Amygdala (tissue), 56 donors: ENCODE measurements at places on chromosomes 6 and 20.

GRCh38 chr20:60700728-60701127 lies 551.3 kb upstream of the CDH4 start:
- no peak for DNase-seq

DNA sequence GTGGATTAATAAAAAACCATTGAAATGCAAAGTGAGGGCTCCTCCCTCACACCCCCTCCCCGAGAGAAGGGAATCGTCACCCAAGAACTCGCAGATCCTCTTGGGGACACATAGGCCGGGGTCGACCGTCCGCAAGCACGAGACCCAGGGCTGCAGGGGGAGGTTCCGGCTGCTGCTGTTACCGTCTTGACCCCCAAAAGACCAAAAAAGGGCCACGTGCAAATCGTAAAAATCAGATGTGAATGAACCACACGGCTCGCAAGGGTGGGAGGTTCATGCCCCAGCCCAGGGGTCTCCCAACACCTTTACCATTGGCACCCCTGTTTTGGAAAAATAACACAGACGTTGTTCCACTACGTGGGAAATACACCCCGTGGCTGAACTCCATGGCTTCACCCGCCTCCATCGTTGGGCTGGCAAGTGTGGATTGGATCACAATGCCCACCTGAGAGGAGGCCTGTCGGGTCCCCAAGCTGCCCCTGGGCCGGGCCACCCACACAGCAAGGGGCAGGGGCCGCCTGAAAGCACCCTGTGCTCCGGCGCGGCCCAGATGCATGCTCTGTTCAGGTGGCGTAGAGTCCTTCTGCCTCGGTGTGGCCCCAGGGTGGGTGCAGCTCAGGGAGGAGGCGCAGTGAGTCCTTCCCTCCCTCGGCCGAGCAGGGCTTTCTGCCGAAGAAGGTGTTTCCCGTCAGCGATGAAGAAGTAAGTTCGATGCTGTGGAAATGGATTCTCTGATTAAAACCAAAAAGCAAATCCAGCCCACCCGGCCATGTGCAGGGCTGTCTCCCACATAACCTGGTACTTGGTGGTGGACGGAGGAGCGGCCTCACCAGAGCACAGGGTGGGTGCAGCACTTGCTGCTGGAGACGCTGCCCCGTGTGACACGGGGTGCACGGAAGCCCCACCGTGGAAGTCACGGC lies 85.0 kb downstream of the YTHDF1 start:
- no peak for DNase-seq

DNA sequence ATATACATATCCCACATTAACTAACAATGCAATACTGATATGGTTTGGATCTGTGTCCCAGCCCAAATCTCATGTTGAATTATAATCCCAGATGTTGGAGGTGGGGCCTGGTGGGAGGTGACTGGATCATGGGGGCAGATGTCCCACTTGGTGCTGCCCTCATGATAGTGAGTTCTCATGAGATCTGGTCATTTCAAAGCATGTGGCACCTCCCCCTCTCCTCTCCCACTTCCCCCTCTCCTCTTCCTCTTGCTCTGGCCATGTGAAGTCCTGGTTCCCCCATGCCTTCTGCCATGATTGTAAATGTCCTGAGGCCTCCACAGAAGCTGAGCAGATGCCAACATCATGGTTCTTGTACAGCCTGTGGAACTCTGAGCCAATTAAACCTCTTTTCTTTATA lies 71.2 kb downstream of the FYN start:
- no peak for DNase-seq

- no peak for DNase-seq
These were observed 43.1 kb downstream of the PANK2 start for GRCh38 chr20:3932277-3932676.

- DNase-seq = no peak
These were observed 48.6 kb upstream of the SLC16A10 start for GRCh38 chr6:111038534-111039252.

- no peak for DNase-seq
These were observed 2.1 kb upstream of the RPS12 start for GRCh38 chr6:132812255-132812732.

- no peak for DNase-seq
These were observed 77.8 kb upstream of the SMLR1 start for GRCh38 chr6:130749402-130749801.

- no peak for DNase-seq
These were observed 31.4 kb downstream of the GHRH start for GRCh38 chr20:37230200-37230599.

- no peak for DNase-seq
These were observed 116.9 kb upstream of the ENPP5 start for GRCh38 chr6:46287681-46288080.

GRCh38 chr6:126643352-126643751 lies 303.4 kb downstream of the CENPW start:
- no peak for DNase-seq

- DNase-seq = no peak
These were observed 272.8 kb upstream of the AGPAT4 start for GRCh38 chr6:161546632-161547031.

GRCh38 chr6:118537574-118537973 lies 10.5 kb upstream of the PLN start:
- no peak for DNase-seq

- no peak for DNase-seq
These were observed 425 bp downstream of the HBS1L start for GRCh38 chr6:135054226-135054568.

GRCh38 chr6:98759459-98759858 lies 74.9 kb upstream of the POU3F2 start:
- no peak for DNase-seq

GRCh38 chr6:21219856-21220255 lies 373.7 kb upstream of the SOX4 start:
- no peak for DNase-seq

DNA sequence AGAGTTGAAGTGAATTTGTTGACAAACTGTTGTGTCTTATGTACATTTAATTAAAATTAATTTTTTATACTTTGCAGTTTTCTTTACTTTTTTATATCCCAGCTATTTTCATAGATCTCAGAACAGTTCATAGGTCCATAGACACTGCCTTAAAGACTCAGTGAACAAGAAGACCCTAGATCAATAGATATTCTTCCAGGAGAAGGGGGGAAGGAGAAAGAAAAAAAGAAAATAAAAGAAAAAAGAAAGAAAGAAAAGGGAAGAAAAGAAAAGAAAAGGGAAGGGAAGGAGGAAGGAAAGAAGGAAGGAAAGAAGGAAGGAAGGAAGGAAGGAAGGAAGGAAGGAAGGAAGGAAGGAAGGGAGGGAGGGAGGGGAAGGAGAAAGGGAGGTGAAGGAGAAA lies 130.8 kb downstream of the MAFB start:
- no peak for DNase-seq

GRCh38 chr6:124961777-124962638 lies at the start of gene RNF217:
TSS of gene RNF217 (plus strand) at chr6:124962437. CDS start at chr6:124962545, 108 bp downstream.
- DNase-seq = peak; percentile 58

DNA sequence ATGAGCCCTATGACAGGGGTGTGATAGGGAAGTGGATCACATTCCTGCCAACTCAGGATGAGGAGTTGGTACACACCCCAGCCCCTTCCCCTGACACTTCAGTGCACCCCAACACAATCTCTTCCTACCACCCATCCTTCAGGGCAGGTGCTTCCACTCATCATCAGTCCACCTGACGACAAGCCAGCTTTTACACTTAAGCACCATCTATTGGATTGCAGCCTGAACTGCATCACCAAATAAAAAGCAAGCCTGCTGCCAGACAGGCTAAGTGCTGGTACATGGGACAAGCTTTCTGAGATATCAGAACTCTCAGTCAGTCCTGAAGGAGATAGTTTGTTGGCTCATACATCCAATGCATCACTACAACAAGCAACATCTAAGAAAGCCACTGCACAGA lies 69.0 kb upstream of the TMEM200A start:
- no peak for DNase-seq

GRCh38 chr6:143034689-143035334 lies 25.9 kb upstream of the AIG1 start:
- DNase-seq = no peak

DNA sequence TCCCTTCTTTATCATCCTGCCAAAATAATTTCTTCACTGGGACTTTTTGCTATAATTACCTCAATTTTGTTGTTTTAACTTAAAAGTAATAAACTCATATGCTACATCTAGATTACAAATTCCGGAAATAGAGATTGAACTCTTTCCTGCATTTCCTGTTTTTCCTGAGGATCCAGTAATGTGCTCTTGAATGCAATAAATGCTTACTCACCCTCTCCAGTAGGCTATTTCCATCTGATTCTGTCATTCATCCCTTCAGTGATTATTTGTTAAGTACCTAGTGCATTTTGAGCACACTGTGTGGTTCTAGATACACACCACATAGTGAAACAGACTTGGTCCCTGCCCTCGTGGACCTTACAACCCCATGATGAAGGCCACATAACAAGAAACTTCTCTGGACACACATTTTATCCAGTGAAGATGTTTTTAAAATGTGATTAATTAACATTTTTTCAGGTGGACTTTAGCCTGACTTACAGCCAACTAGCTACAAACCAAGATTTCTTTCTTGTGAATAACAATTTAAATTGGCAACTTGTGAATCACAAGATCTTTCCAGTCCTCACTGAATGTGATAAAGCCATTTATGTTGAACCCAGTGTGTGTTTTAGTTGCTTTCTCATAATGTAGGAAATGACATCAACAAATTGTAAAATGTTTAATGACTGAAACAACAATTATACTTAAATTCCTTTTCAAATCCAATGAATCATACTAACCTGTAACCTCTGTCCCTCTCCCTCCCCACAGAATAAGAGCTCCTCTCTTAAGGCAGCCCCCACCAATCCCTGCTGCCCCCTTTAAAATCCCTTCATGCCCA lies 272.3 kb downstream of the KHDC1L start:
- no peak for DNase-seq

DNA sequence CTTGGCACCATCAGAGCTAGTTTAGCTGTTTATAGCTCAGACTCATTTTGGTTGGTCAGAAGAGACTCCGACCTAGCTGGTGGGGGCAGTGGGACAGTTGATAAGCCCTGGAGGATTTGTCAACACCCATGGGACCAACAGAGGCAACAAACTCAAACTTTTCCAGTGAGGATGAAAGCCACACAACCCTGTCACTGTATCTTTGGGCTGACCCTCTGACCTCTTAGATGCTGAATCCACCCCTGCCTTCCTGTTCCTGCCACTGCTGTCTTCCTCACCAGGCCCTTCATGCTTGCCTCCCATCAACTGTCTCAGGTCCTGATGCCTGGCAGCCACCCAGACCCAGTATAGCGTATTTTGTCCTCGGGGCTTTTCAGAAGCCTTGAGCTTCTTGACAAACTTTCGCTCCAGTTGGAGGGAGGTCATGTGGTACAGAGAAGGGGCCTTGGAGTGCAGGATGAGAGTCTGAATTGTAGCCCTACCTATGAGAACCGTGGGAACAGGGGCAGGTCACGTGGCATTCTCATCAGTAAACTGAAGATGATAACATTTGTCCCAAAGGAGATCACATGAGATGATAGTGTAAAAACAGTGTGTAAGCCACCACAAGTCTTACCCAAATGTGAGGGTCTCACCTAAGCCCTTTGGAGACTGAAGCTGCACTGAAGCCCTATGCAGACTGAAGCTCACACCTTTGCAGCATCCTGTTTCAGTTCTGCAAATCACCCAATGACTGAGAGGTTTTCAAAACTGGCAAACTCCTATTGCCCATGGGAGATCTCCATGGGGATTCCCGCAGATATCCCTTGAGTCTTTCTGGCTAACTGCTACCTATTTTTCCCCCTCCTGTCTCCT lies 72.0 kb upstream of the F13A1 start:
- DNase-seq = no peak

- DNase-seq = no peak
These were observed 36.7 kb downstream of the CFAP61 start for GRCh38 chr20:20089018-20089417.

DNA sequence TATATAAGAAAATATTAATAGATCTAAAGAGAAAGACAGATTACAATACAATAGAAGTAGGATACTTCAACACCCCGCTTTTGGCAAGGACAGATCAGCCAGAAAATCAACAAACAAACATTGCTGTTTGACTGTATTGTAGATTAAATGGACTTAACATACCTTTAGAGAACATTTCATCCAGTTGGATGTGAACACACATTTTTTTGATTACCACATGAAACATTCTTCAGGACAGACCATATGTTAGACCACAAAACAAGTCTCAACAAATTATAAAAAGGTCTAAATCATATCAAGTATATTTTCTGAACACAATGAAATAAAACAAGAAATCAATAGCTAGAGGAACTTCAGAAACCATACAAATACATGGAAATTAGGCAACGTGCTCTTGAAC lies 148.2 kb downstream of the TRMT11 start:
- no peak for DNase-seq

DNA sequence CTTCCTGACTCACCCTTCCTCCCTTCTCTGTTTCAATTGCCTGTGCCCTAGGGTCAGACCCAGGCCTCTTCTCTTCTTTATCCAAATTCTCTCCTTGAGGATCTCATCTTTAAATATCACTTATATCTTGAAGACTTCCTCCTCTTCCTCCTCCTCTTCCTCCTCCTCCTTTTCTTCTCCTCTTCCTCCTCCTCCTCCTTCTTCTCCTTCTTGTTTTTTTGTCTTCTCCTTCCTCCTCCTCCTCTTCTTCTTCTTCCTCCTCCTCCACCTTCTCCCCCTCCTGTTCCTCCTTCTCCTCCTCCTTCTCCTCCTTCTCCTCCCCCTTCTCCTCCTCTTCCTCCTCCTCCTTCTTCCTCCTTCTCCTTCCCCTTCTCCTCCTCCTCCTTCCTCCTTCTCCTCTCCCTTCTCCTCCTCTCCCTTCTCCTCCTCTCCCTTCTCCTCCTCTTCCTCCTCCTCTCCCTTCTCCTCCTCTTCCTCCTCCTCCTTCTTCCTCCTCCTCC lies 127.6 kb upstream of the AKIRIN2 start:
- no peak for DNase-seq

GRCh38 chr6:52297433-52297832 lies 12.9 kb upstream of the MCM3 start:
- no peak for DNase-seq

DNA sequence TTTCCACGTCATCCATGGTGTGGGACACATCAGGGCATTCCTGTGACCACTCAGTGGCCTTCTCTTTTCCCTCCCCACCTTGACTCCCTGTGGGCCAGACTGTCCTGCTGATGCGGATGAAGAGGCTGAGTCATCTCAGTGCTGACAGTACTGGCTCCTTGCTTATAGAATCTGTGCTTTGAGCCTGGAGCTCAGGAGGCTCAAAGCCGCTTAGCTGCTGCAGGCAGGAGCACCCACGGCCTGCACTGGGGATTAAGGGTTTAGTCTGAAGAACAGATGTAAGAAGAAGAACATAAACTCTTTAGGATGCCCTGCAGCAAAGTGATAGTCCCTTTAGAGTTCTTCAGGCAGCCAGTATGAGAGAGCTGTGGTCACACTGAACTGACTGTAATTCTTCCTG lies 642.0 kb upstream of the CHD6 start:
- no peak for DNase-seq

GRCh38 chr20:1721687-1722512 lies 64.3 kb upstream of the SIRPG start:
- no peak for DNase-seq

- DNase-seq = no peak
These were observed 140.1 kb downstream of the NRN1 start for GRCh38 chr6:5866547-5867051.

DNA sequence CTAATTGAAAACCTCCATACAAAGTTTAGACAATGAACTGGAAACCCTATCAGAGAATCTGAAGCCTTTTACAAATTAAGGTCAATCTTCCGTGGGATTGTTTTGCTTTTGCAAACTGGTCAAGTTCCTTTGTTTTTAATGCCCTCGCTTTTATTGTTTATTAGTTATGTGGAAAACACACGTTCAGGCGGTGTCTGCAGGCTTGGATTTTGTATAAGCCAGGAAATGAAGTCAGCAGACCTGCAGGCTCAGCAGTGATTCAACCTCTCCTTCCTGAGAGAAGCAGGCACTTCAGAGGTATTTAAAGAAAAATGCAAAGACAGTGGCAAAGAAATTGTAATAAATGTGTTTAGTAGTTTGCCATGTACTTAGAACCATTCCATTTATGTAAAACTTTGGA lies 103.4 kb upstream of the PDE10A start:
- no peak for DNase-seq
